Activated T-helper 9 cell treated with anti-CD3 and anti-CD28 coated beads, Interleukin-2, amount 50 U/mL, for 16 hours (primary cell): ENCODE measurements at places on chromosomes 7 and 10.

GRCh38 chr7:4764402-4765007 is 10.9 kb upstream of the AP5Z1 start:
- no peak for DNase-seq

- no peak for DNase-seq
These were observed 133.0 kb upstream of the PRKCQ start for GRCh38 chr10:6713120-6713519.

- DNase-seq: no peak
These were observed 3.2 kb downstream of the HHEX start for GRCh38 chr10:92692697-92693533.

DNA sequence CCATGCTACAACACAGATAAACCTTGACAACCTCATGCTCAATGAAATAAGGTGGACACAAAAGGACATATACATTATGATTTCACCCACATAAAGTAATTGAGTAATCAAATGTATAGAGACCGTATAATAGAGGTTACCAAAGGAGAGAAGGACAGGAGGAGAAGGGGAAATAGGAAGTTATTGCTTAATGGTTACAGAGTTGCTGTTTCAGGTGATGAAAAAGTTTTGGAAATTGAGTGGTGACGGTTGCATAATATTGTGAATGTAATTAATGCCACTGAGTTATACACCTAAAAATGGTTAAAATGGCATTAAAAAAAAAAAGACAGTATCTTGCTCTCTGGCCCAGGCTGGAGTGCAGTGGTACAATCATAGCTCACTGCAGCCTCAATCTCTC is 1.5 kb upstream of the OGDH start:
- DNase-seq: no peak

GRCh38 chr7:90560730-90561129 is 35.4 kb upstream of the CDK14 start:
- DNase-seq: no peak

DNA sequence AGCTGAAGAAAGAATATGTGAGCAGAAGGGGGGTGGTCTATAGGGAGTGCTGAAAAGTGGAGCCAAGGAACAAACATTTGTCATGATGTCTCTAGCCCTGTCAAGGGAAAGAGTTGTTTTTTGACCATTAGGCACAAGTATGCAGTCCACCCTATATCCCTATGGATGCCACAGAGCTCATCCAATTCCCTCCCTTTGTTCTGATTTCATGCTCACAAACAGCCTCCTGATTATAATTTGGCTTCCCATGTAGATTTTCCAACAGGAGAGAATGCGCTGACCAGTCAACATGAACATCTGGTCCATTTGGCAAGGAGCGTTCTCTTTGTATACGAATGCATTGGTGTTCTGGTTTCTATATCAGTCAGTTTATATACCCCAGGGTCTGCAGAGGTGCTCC is 12.1 kb upstream of the CEP41 start:
- no peak for DNase-seq

DNA sequence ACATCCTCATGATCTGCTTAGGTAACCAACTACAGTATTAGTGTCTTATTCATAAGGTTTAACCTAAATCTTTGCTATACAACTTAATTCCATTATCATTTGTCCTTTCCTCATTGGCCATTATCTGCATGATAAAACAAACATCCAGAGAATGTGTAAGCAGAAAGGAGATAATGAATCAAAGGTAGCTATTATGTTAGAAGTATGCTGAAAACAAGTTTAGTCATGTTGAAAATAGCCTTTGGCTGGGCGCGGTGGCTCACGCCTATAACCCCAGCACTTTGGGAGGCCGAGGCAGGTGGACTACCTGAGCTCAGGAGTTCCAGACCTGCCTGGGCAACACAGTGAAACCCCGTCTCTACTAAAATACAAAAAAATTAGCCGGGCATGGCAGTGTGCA is 78.2 kb downstream of the NT5C2 start:
- DNase-seq: no peak

GRCh38 chr7:24883622-24884013 is 96.4 kb downstream of the OSBPL3 start:
- no peak for DNase-seq

- DNase-seq: no peak
These were observed 203.1 kb upstream of the AUTS2 start for GRCh38 chr7:69395061-69395714.

DNA sequence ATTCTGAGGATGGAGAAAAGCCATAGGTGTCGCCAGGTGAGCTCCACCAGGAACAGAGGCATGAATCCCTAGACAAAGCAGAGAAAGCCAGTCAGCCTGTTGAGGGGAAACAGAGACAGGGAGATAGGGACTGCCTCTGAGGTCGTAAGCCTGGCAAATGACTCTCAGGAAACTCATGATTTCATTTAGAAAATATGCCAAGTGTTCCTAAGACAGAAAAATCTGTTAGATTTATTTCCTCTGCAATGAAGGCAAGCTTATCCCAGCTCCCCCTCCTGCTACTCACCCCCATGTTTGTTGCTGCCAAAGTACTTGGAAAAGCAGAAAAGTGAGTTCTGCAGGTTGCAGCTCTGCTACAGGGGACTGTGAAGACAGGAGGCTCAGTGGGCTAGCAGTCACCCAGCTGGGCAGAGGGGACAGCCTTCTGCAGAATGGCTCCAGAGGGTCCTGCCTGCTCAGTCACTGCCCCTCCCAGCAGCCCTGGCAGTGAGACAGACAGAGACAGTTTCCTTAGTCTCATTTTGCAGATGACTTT is 184.3 kb downstream of the ADRA2A start:
- DNase-seq: no peak

GRCh38 chr7:100247152-100247757 is 27.5 kb downstream of the PVRIG start:
- no peak for DNase-seq

- no peak for DNase-seq
These were observed 94.1 kb upstream of the ARMC3 start for GRCh38 chr10:22833781-22834180.

DNA sequence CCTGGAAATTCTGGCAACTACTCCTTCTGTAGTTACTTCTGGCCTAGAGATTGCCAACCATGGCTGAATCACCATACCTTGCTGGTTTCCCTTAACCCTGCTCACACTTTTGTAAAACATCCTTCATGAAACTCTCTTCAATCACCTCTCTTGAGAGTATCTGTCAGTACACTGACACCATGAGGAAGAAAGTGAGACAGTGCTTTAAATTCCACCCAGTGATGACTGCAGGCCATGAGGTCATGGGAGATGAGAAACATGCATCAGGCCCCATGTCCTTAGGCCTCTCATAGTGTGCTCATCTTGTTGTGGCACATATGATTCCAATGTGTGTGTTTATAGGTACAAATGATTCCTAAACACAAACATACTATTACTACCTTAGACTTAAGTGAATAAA is 24.6 kb upstream of the NAMPT start:
- DNase-seq: no peak

DNA sequence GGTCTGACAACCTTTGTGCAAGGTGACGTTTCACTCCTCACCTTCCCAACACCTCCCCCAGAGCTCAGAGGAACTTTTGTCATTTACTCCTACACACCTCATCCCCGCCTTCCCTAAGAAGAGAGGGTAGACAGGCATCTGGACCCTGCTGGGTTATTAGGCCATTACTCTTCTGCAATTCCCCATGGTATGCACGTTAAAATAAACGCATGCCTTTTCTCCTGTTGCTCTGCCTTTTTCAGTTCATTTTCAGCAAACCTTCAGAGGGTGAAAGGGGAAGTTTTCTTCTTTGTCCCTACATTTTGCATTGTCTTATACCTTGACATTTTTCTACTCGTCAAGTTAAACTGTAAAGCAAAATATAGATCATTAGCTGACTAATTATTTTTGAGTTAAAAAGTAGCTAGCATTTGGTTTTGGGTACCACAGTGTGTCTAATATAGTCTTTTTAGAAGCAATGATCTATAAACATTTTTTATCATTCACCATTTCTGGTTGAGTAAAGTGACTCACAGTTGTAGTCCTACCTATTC is 10.5 kb upstream of the EDRF1 start:
- no peak for DNase-seq

GRCh38 chr7:97858221-97858620 is 14.0 kb downstream of the ASNS start:
- no peak for DNase-seq

GRCh38 chr7:55019691-55020465 is 1.1 kb downstream of the EGFR start:
- DNase-seq: no peak

- no peak for DNase-seq
These were observed 69.3 kb downstream of the OSBPL3 start for GRCh38 chr7:24910551-24911212.
